ENCODE measurements at places on chromosomes 2 and 18.

DNA sequence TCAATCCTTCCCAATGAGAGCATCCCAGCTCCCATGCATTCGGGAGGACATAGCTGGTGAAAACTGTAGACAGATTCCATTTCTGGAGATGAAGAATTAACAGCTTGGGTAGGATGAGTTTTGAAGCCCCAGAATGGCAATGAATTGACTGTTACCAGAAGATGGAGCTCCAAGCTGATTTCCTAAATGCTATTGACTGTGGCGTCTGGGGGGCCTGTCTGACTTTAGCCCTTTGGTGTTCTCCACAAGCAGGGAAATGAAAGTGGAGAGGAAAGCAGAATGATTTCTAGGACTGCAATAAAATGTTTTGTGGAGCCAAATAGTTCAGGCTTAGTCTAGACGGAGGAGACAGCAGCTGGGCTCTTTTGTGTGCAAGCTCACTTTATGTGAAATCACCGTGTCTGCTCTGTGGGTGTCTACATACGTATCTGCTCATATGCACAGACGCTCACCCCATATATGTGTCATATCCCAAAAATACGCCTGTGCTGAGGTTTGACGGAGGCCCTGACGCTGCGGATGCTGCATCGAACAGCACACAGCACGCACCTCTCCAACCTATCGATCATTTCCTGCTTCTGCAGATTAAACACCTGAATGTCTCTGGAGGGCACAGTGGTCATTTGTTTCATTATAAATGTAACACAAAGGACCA lies 166.4 kb upstream of the PXDN start:
- no peak for DNase-seq

DNA sequence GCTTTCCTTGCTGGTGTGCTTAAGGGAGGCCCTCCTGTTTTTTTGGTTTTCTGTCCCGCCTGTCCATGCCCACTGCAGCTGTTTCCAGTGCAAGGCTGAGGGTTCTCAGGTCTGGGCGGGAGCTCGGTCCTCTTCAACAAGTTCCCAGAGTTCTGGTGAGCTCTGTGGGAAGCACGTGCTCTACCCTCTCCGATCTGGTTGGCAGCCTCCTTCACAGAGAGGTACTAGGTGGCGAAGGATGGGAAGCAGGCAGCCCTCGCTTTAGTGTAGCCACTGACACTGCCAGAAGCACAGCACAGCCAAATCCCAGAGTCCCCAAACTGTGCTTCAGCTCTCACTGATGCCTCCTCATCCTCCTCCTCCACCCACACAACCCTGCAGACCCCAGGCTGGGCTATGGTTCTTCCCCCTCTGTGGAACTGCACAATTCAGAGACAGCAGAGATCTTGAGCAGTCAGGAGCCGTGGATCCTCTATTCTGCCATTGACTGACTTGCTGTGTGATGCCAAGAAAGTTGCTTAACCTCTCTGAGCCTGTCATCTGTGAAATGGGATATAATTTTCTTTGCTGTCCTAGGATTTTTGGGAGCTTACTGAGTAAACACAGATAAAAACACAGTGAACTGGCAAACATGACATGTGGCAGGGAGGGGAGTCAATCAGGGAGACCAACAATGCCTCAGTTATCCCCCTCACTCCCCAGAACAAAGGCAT lies 157.3 kb downstream of the MSH2 start:
- DNase-seq: no peak

DNA sequence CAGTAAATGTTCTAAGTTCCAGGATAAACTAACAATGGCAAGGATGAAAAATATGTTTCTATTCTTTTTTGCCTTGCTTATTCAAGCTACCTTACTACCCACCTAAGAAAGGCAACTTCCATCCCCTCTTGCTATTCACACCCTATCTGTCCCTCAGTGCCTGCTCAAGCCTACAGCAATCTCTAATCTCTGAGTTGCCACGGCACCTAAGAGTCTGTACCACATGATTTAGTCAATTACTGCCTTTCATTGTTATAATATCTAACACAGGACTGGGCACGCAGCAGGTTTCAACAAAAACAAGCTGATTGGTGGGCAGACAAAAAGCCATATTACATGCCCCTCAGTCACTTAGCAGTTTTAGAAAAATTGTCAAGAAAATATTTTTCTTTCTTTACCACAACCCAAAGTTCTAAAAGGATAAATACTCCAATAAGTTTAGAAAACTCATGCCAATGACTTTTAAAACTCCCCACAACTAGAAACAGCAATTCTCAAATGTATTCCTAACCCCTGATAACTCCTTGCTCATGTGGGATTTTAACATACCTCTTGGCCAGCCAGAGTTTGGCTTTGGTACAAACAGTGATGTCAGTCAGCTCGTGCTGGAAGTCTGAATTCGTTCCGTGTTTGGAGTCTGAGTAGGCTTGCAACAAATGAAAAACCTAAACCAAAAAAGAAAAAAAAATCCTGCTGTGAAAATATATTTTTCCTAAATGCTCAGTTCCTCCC lies 117.3 kb upstream of the ZFP36L2 start:
- DNase-seq: no peak

GRCh38 chr2:199101487-199101886 lies 356.3 kb downstream of the SATB2 start:
- no peak for DNase-seq

GRCh38 chr2:7429733-7430132 lies 512.5 kb downstream of the RNF144A start:
- no peak for DNase-seq
